Upper lobe of right lung (tissue), 1 donor: ENCODE measurements at places on chromosomes 1 and 21. TPM values are rescaled to one million over a fixed set of nuclear protein-coding genes. Genes with fewer than 3 reads are reported as not detected.

DNA sequence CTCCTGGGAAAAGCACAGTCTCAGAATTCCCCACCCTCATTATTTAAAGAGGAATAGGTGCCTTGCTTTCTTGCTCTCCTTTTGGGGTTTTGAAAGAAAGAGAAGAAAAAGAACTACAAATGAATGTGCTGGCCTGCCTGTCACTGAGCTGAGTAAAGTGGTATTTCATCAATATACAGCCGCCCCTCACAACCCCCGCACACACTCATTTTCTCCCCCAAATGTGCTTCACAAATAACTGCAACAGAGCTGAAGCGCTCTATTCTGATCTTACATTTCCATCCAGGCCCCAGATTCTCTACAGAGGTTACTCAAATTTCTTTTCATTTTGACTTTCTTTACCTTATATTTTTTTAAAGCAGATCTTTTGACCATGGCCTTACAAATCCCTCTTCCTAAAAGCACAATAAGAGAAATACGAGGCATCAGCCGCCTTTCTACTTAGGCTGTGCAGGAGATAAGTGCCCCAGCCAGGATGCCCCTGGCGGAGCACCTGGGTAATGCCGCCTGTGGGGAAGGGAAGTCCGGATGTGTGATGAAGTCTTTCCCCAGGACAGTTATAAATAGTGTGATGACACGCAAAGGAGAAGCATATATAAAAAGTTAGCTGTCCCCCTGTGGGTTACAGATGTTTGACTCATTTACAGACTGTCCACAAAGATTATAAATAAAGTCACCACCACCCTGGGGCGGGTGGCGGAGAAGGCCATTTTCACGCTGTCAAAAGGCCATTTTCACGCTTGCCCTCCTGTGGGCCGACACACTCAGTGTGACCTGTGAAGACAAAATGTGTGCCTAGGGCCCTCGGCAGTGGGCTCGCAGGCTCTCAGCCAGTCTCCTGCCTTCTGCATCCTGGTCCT lies 6.5 kb downstream of the KCNN3 start:
- no peak overlapping the region for H3K27ac ChIP-seq
- H3K4me3 ChIP-seq: no peak overlapping the region
- H3K4me1 ChIP-seq: peaks cover 9% of the 10 kb centered on the region
- no peaks in the 10 kb centered on the region for H3K36me3 ChIP-seq

DNA sequence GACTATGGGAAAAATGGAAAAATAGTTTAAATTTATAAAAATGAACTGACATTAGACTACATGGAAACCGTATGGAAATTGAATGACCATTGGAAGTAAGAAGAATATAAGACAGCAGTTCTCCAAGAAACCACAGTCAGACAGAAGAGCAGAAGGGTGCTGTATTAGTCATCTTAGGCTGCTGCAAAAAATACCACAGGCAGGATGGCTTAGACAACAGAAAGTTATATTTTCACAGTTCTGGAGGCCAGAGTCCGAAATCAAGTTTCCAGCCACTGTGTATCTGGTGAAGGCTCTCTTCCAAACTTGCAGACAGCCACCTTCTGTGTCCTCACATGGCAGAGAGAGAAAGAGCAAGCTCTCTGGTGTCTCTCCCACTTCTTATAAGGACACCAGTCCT lies 175.2 kb downstream of the DSCAM start:
- H3K4me3 ChIP-seq: no peak overlapping the region
- no peaks in the 10 kb centered on the region for H3K27me3 ChIP-seq
- H3K27ac ChIP-seq: no peak overlapping the region
- no peaks in the 10 kb centered on the region for H3K36me3 ChIP-seq
- DNase-seq: no peak

DNA sequence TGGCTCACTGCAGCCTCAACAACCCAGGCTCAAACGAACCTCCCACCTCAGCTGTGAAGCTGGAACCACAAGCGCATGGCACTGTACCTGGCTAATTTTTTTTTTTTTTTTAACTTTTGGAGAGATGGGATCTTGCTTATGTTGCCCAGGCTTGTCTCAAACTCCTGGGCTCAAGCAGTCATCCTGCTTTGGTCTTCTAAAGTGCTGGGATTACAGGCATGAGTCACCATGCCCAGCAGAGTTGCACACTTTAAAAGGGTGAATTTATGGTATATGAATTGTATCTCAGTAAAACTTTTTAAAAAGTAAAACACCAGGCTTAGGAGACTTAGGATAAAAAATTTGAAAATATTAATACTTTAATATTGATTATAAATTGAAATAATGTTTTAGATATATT lies 99.1 kb downstream of the CLEC20A start:
- DNase-seq: no peak
- no peak overlapping the region for H3K4me3 ChIP-seq
- no peaks in the 10 kb centered on the region for H3K27me3 ChIP-seq
- no peaks in the 10 kb centered on the region for H3K36me3 ChIP-seq
- no peak overlapping the region for H3K27ac ChIP-seq

DNA sequence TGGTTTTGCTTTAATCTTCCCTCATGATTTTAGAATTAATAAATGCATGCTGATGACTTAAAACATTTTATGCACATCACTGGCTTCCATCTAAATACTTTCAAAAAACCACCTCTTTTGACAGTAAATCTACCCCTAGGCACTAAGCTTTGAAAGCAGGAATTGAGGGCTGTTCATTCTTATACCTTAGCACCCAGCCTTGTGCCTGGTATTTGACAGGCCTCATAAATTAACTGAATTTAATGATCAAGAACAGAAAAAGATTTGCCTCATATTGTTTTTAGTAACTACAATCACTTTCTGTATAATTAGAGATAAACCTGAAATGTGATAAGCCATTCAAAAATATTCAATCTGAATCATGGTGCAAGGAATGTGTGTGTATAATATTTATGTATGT lies 108.8 kb downstream of the DPYD start:
- no peak for DNase-seq
- no peaks in the 10 kb centered on the region for H3K27me3 ChIP-seq
- H3K36me3 ChIP-seq: no peaks in the 10 kb centered on the region
- no peak overlapping the region for H3K27ac ChIP-seq
- no peaks in the 10 kb centered on the region for H3K4me1 ChIP-seq

DNA sequence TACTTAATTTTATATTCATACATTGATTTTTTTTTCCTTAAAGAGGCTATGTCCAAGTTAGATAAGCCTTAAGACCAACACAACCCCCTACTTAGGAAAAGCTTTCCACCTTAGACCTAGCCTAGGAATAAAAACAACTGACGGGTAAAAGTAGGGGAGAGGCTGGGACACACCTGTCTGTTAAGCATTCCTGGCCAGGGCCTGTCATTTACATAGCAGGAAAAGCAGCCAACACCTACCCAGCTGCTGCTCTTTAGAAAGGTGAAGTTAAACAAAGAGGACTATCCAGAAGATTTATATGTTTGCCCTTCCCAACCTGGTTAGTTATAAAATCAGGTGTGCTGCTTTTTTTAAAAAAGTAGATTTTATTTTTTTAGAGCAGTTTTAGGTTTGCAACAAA lies 29.1 kb upstream of the SAMD13 start:
- no peak for DNase-seq
- peaks cover 11% of the 10 kb centered on the region for H3K4me1 ChIP-seq
- H3K27ac ChIP-seq: peak overlapping the region; percentile 51

DNA sequence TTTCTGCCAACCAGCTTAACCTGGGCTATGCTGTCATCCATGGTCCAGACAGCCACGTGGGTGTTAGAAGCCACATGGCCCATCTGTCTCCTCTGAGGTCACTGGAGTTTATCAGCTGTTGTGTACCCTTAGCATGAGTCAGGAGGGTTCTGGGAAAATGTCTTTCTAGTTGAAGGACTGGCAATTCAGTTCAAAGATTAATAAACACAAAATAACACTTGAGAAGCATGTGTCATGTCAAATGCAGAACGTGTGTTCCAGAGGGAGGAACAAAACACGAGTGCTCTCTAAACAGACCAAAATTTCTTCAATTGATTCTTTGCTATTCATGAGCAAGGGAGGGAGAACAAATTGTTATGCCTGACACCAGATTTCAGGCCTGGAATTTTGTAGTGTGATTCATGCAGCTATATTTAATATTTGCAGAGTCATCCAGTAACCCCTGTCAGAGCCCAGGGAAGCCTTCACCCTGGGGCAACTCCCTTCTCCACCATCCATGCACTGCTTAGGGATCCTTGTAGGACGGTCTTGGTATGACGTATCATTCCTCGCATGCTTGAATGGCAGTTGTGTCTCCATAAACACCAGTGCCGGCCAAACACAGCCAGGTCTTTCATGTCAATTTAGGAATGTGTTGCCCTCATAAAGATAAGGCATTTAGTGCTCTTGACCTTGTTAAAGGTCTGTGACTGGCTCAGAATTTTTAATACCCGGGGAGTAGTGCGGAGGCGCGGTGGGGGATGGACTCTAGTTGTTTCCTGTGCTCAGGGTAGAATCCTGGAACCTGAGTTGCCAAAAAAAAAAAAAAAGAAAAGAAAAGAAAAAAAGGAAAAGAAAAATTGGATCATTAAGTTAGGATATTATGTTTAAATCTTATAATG lies 27.7 kb upstream of the DYRK1A start:
- DNase-seq: no peak
- peak overlapping the region; percentile 59 for H3K27ac ChIP-seq
- H3K4me1 ChIP-seq: peaks cover 19% of the 10 kb centered on the region
- H3K36me3 ChIP-seq: no peaks in the 10 kb centered on the region
- H3K27me3 ChIP-seq: no peaks in the 10 kb centered on the region
- peak overlapping the region; percentile 8 for H3K4me3 ChIP-seq

- H3K4me3 ChIP-seq: no peak overlapping the region
- no peaks in the 10 kb centered on the region for H3K4me1 ChIP-seq
- DNase-seq: no peak
- no peak overlapping the region for H3K27ac ChIP-seq
- no peaks in the 10 kb centered on the region for H3K36me3 ChIP-seq
Measured at GRCh38 chr1:200547386-200547785, 73.2 kb downstream of the KIF14 start.

- H3K27me3 ChIP-seq: no peaks in the 10 kb centered on the region
- DNase-seq: no peak
- H3K4me3 ChIP-seq: no peak overlapping the region
- no peaks in the 10 kb centered on the region for H3K4me1 ChIP-seq
- H3K36me3 ChIP-seq: no peaks in the 10 kb centered on the region
Measured at GRCh38 chr21:30605968-30606367, 5.1 kb downstream of the KRTAP22-1 start.

GRCh38 chr1:44067266-44068250 lies 36.3 kb upstream of the SLC6A9 start:
- H3K4me1 ChIP-seq: peaks cover 15% of the 10 kb centered on the region
- DNase-seq: no peak
- H3K27ac ChIP-seq: peak overlapping the region; percentile 58
- H3K27me3 ChIP-seq: no peaks in the 10 kb centered on the region
- H3K4me3 ChIP-seq: no peak overlapping the region
- H3K36me3 ChIP-seq: no peaks in the 10 kb centered on the region

DNA sequence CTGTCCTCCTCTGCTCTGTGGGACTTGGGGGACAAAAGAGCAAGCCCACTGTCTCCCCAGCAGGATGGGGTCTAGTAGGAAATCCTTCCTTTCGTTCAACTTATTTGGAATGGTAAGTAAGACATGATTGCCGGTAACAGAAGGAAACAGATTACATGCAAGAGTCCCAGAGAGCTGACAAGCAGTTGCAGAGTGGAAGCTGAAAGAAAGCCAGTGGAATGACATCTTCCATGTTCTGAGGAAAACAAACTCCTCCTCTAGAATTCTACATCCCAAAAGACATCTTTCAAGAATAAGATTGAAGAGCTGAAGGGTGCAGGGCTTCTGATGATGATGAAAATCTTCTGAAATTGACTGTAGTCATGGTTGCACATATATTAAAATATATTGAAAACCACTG lies 619.4 kb downstream of the KIF26B start:
- H3K4me3 ChIP-seq: no peak overlapping the region
- no peak overlapping the region for H3K27ac ChIP-seq
- no peaks in the 10 kb centered on the region for H3K27me3 ChIP-seq
- DNase-seq: no peak

DNA sequence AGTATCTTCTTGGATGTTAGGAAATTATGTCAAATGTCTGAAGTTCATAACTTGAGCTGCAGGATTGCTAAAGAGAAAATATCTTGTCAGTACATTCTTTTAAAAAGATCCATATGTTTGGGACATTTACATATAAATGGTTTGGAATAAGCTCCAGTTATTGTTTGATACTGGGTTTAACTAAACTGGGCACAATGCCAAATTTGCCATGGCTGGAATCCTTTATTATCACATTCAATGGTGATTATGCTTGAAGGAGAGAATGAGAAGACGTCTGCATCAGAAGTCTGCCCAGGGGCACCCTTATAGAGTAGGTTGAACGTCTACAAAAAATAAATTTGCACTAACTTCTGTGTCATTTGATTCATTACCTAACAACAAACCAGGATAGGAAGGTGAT lies 652.5 kb downstream of the AMY1C start:
- DNase-seq: no peak
- H3K4me3 ChIP-seq: no peak overlapping the region
- no peaks in the 10 kb centered on the region for H3K27me3 ChIP-seq
- H3K27ac ChIP-seq: no peak overlapping the region
- no peaks in the 10 kb centered on the region for H3K4me1 ChIP-seq
- H3K36me3 ChIP-seq: no peaks in the 10 kb centered on the region

GRCh38 chr1:43396059-43396458 lies 6.4 kb downstream of the SZT2 start:
- no peak for DNase-seq
- H3K27me3 ChIP-seq: no peaks in the 10 kb centered on the region
- peaks cover under 1% of the 10 kb centered on the region for H3K4me1 ChIP-seq
- peaks cover 21% of the 10 kb centered on the region for H3K36me3 ChIP-seq
- no peak overlapping the region for H3K27ac ChIP-seq

DNA sequence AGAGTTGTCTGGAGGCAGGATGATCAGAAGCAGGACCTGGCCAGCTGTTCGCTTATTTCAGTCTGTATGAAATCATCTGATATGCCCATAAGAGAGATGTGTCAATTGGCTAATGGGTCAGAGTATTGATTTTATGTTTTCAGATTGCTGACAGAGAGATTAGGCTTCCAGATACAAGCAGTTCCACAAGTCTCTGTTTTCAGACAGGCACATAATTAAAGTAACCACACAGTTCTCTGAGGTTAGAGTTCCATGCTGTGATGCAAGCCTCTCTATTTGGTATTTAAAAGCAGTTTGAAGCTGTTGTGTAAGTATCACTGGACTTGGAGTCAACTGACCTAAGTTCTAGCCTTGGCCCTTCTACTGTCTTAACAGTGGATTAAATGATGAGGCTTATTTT lies 50.1 kb downstream of the ATF6 start:
- no peaks in the 10 kb centered on the region for H3K4me1 ChIP-seq
- no peaks in the 10 kb centered on the region for H3K27me3 ChIP-seq
- no peak for DNase-seq
- no peak overlapping the region for H3K4me3 ChIP-seq
- peaks cover 46% of the 10 kb centered on the region for H3K36me3 ChIP-seq

- H3K4me3 ChIP-seq: no peak overlapping the region
- H3K36me3 ChIP-seq: no peaks in the 10 kb centered on the region
- DNase-seq: peak; percentile 29
- H3K4me1 ChIP-seq: no peaks in the 10 kb centered on the region
- H3K27ac ChIP-seq: no peak overlapping the region
Measured at GRCh38 chr1:9840176-9840575, 16.4 kb upstream of the CLSTN1 start.

- H3K36me3 ChIP-seq: no peaks in the 10 kb centered on the region
- peaks cover 7% of the 10 kb centered on the region for H3K4me1 ChIP-seq
- H3K27ac ChIP-seq: no peak overlapping the region
- no peak for DNase-seq
- no peak overlapping the region for H3K4me3 ChIP-seq
Measured at GRCh38 chr1:217331698-217332097, 299.2 kb downstream of the GPATCH2 start.

GRCh38 chr1:50106095-50106761 lies 2.5 kb upstream of the ELAVL4 start:
- no peaks in the 10 kb centered on the region for H3K36me3 ChIP-seq

The OR2AK2 gene
- total RNA-seq: not detected

The CD52 gene
- total RNA-seq: 348 TPM

The PLPPR5 gene
- total RNA-seq: not detected

The ST6GALNAC3 gene
- total RNA-seq: 5.6 TPM

The CR2 gene
- 0.12 TPM for total RNA-seq
